B cell (primary cell): ENCODE measurements at places on chromosomes 7 and 10.

DNA sequence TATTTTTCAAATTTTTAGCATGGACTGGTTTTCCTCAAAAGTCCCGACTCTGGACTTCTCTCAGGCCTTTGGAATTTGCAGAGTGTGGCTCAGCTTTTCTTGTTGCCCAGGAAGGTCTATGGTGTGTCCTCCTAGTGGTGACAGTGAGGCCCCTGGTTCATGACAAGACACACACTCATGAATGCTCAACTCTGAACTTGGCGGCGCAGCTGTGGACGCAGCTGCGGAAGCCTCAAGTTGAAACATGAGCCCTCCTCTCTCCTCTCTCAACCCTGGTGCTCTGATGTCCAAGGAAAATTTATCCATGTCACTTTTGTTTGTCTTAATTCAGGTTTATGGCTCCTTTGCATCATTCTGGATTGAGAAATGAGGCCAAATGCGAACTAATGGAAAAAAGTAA lies 183.9 kb downstream of the HECW1 start:
- H3K36me3 ChIP-seq: no peaks in the 10 kb centered on the region
- no peaks in the 10 kb centered on the region for H3K27me3 ChIP-seq
- no peaks in the 10 kb centered on the region for H3K4me1 ChIP-seq

DNA sequence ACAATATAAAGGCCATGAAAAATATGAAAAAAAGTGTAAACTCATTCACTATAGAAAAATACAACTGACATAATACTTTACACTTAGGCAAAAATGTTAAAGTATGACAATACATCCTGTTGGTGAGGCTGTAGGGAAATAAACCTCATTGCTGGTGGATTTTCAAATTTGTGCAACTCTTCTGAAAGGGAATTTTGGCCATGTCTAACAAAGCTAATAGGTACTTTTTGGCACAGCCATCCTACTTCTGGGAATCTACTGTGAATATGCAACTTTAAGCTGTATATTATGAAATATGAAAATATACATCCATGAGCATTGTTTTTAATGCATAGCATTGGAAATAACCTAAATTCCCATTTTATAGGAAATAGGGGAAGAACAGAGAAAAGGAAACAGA lies 13.4 kb upstream of the COA1 start:
- H3K27ac ChIP-seq: no peak overlapping the region
- no peaks in the 10 kb centered on the region for H3K4me1 ChIP-seq
- H3K4me3 ChIP-seq: no peak overlapping the region
- no peak for DNase-seq
- no peaks in the 10 kb centered on the region for H3K36me3 ChIP-seq
- no peaks in the 10 kb centered on the region for H3K27me3 ChIP-seq

- peaks cover 7% of the 10 kb centered on the region for H3K4me1 ChIP-seq
- H3K27ac ChIP-seq: no peak overlapping the region
- no peak overlapping the region for H3K4me3 ChIP-seq
- no peak for DNase-seq
- H3K36me3 ChIP-seq: no peaks in the 10 kb centered on the region
Measured at GRCh38 chr7:92636018-92636560, 45.9 kb upstream of the FAM133B start.

DNA sequence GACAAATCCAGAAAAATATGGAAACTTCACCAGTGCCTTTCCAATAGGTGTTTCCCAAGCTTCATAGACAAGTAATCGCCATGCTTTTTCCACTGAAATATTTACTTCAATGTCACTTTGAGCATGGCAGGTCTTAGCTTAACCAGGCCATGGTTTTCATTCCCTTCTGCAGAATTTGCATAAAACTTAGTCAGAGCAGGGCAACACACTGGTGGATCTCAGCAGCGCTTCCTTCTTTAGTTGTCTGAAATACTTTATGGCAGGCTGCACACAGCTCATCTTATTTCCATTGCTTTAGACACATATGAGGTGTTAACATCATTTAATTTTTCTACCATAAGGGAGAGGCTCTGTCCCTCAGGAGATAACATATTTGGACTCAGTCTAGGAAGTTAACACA lies 102.9 kb upstream of the AHR start:
- no peak overlapping the region for H3K4me3 ChIP-seq
- no peaks in the 10 kb centered on the region for H3K4me1 ChIP-seq
- DNase-seq: peak; percentile 8
- no peaks in the 10 kb centered on the region for H3K27me3 ChIP-seq
